ENCODE measurements at places on chromosomes 5 and 9.

GRCh38 chr9:105093685-105094084, 150.8 kb upstream of the SLC44A1 start:
- DNase-seq = no peak

- no peak for DNase-seq
These were observed 20.7 kb downstream of the MAPK9 start for GRCh38 chr5:180271221-180271620.

DNA sequence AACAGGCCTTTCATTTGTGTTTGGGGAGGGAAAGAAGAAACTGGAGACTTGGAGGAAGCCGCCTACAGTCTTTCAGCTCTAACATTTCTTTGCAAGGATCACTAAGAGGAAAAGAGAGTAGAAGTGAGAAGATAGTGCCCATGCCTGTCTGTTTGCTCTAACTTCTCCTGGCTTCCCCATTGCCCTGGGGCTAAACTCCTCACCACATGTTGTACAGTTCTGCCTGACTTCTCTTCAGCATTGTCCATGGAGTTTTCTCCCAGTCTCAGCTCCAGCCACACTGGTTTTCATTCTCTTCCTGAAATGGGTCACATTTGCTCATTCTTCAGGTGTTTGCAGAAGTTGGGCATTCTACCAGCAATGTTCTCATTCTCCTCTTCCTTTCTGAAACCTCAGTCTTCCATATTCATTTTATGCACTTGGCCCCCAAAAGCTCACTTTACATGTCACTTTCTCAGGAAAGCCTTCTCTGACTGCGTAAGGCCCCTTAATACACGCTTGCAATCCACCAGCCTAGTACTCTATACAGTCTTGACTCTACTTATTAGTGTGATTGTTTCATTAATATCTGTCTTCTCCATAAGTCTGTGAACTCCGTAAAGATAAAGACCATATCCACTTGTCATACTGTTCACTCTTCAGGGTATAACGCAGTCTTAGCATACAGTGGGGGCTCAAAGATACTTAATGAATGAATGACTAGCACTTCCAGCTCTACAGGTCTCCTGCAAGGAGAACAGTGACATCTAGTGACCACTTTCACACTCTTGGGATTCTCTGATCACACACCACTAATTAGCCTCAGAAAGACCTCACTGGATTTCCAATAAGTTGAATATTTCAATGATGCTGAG, 40.2 kb upstream of the TRIM32 start:
- DNase-seq = no peak

DNA sequence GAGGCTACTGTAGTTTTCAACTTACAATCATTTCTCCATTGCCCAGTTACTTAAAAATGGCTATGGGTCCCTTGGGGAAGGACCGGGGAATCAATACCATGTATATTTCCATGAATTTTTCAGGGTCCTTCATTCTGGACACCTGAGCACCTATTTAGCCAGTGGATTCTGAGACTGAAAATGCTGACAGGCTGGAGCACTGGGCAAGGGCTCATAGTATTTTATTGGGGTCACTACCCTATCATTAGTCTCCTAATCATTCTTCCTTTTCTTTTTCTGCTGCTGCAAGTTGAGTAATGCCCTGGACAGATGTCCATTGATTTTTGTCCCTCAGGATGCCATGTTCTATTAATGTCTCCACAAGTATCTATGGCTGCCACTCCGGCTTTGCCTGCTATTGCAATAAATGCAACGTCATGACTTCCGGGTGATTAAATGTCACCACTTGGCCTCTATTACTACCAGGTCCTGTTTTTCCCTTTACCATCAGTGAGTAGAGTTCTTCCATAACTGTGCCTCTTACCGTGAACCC, 279.3 kb upstream of the FBXL7 start:
- no peak for DNase-seq

DNA sequence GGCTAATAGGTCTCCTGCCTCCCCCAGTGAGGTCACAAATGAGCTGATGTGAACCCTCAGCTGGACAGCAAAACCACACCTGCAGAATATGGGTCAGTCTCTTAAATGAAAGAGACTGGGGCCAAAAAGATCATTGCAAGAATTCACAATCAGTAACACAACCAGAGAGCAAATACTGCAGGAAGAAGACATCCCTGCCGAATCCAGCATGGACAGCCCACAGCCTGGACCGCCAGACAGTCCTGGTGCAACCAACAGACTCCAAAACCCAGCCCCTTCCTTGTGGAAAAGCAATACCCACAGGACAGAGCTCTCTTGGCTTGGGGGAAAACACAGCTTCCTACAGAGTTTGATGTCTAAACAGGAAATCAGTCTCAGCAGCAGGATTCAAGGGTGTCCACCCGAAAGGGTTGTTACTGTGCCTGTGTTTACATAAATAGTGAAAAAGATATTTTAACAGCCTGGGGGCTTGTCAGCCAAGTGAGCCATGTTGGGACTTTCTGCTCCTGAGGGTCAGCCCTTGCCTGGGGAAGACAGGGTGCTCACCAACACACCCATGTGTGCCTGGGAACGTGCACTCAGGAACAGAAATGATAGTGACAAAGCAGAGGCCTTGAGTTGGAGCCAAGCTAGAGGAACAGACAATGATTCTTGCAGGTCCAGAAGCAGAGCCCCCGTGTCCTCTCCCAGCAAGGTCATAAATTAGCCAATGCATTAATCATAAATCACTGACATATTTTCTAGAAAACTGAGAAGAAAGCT, 106.2 kb downstream of the SEMA5A start:
- DNase-seq = no peak

DNA sequence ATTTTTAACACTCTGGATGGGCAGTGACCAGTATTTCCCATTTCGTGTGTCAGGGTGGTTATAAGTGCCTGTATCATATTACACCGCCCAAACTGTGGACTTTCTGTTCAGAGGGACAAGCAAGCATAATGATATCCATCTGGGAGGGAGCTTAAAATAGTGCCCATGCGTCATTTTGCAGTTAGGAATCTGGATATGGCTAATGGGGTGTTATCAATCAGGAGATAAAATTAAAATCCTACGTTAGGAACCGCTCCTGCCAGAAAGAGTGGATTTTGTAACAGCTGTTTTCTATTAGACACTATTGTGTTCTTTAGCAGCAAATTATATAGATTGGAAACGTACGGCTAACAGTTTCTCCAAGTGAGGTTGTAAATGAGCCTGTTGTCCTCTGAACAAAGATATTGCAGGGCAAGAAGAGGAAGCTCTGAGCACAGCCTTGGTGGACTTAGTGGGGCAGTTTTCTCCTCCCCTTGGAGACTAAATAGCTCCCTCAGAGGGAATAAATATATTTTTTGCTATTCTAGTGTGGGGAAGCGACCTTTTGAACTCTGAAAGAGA, 160.4 kb downstream of the SPATA31D1 start:
- DNase-seq = no peak

- no peak for DNase-seq
These were observed 66.0 kb downstream of the AOPEP start for GRCh38 chr9:94792511-94792910.

Data from CD4-positive, alpha-beta T cell treated with Interleukin-6 for 4 hours (primary cell).